ENCODE measurements at places on chromosomes 16 and 17.

- no peak for DNase-seq
These were observed 12.6 kb downstream of the MAF start for GRCh38 chr16:79587897-79588296.

DNA sequence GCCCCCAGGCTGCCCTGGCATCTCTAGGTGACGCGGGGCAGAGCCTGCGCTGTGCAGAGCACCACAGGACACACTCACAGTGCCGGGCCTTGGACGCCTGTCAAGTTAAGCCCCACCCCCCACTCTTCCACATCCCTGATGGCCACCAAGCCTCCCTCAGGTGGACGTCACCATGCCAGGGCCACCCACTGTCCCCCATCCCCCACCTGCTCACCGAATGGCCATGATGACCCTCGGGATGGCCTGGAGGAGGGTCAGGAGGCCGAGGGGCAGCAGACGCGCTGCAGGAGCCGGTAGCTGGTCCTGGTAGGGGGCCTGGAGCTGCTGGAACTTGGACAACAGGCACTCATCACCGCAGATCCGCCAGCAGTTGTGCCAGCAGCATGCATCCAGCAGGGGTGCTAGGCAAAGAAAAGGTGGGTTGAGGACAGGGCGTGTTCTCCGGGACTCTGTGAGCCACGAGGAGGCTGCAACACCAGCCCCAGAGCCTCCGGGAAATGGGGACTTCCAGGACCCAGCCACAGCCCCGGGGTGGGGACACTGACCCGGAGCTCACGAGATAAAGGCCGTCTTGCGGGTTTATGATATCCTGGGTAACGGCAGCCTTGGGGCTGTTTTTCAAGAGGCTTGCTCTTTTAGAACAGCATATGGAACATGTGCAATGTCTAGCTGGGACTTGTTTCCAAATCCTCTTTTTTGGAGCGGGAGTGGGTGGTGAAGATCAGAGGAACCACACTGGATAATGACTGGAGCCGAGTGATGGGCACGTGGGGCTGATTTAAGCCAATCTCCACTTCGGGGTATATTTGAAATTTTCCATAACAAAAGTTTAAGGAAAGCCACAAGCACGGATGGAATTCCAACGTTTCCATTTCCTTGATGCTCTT lies 11.4 kb downstream of the C16orf95 start:
- DNase-seq = no peak

DNA sequence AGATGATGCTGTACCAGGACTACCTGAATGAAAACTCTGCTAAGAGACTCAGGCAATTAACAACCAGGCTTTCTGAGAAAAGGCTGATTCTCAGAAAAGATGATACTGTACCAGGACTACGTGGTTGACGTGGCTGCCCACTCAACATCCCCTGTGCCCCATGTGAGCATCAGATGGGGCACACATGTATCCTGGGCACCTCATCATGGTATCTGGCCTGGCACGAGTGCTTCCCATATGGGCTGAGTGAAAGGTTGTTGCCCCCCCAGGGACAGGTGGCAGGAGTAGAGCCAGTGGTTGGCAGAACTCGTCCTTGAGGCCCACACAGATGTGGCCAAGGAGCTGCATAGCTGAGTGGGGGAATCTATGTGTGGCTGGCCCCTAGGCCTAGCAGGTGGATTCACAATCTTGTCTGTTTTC lies 3.5 kb upstream of the CES4A start:
- no peak for DNase-seq

- DNase-seq = no peak
These were observed 178.7 kb downstream of the SEC14L1 start for GRCh38 chr17:77319211-77320043.

DNA sequence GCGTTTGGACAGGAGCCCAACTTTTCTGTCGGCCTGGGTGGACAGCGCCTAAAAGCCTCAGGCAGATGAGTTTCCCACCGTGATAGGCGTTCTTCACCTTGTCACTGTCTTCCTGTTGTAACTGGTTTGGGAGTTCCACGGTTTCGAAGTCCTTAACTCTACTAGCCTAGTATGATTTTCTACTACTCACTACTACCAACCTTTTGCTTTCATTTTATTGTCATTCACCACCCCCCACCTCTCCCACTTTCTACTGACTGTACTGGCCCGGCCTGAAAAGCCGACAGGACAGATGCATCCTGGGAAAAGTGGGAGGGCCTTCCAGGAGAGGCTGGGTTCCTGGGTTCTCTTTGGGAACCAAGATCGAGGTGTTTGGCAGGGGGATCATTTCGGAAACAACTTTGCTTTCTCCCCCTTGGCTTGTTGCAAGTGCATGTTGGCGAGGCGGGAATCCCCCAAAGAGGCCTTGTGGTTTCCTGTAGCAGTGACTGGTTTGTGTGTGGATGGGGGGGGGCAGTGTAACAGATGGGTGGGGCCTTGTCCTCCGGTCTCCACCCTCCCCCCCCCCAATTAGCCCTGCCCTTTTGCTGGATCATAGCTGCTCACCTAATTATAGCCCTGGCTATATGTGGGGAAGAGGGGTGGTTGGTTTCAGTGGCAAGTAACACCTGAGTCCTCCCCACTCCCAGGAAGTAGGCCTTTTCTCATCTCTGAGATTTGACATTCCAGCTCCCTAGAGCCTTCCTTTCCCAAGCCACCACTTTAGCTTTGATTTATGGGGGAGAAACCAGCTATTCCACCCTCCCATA lies 1.4 kb downstream of the EIF5A start:
- peak; percentile 24 for DNase-seq

- no peak for DNase-seq
These were observed 39.8 kb downstream of the TNFRSF13B start for GRCh38 chr17:16932156-16932555.

GRCh38 chr17:64773836-64774761 lies 112.0 kb upstream of the SMURF2 start:
- DNase-seq = no peak

- DNase-seq = peak; percentile 38
These were observed 632 bp upstream of the RTN4RL1 start for GRCh38 chr17:2025622-2026309.

DNA sequence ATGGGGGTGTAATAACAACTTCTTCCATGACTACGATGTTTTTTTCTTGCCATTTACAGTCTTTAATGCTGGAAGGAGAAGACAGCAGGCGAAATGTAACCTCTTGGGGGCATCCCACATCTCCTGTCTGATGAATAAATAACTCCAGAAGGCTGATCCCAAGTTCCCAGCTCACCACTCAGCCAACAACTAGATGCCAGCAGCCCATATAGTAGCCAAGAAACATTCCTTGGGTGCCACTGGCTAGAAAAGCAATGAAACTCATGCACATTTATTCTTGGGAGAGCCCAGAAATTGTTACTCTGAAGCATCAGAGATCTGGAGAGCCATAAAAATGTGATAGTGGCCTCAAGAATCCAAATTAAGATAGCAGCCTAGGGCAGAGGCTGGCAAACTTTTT lies 22.7 kb upstream of the TMEM101 start:
- no peak for DNase-seq
